Hair follicular keratinocyte (primary cell): ENCODE measurements at places on chromosomes 12 and 14. TPM values are rescaled to one million over a fixed set of nuclear protein-coding genes. Genes with fewer than 3 reads are reported as not detected.

PKP2 gene
- total RNA-seq = 37.1 and 39.8 TPM in 2 replicates

TSPAN11 gene
- total RNA-seq = 0.08 TPM in 1 of 2 replicates, not detected in the other

EIF4B gene
- 424 and 580 TPM in 2 replicates for total RNA-seq

HOTAIR gene
- 0.39 and 4.4 TPM in 2 replicates for total RNA-seq

AQP2 gene
- not detected in 2 replicates for total RNA-seq

IRAK4 gene
- 7.2 and 8.3 TPM in 2 replicates for total RNA-seq

NPAS3 gene
- total RNA-seq = not detected in 2 replicates

HCAR2 gene
- total RNA-seq = 0.61 and 2.1 TPM in 2 replicates

IQSEC3 gene
- total RNA-seq = under 0.01 and 0.34 TPM in 2 replicates

LMNTD1 gene
- total RNA-seq = not detected in 2 replicates

PPP1R1A gene
- total RNA-seq = not detected in 2 replicates

OR6C6 gene
- not detected in 2 replicates for total RNA-seq

CAND1 gene
- 43.9 and 62.7 TPM in 2 replicates for total RNA-seq

HHIPL1 gene
- 0.23 and 1.6 TPM in 2 replicates for total RNA-seq

PLA2G1B gene
- total RNA-seq = not detected in 2 replicates

ATN1 gene
- 8.4 and 17.5 TPM in 2 replicates for total RNA-seq

PTPRR gene
- not detected in 2 replicates for total RNA-seq

NFKBIA gene
- 142 and 235 TPM in 2 replicates for total RNA-seq

TAS2R13 gene
- not detected in 2 replicates for total RNA-seq

FAM181A gene
- 0.80 TPM in 1 of 2 replicates, not detected in the other for total RNA-seq

KRT81 gene
- total RNA-seq = 0.08 and 0.19 TPM in 2 replicates
